A549 treated with dexamethasone at 1 μM for 4 hours (cell line): ENCODE measurements at places on chromosomes 2 and 18. TPM values are rescaled to one million over a fixed set of nuclear protein-coding genes. Genes with fewer than 3 reads are reported as not detected.

Gene TGFA
- total RNA-seq = 4.4 to 8.2 TPM (median 4.9 TPM) in 5 replicates

Gene MAP3K19
- total RNA-seq = not detected in 5 replicates

Gene KIAA2012
- total RNA-seq = not detected in 5 replicates

Gene KCTD1
- total RNA-seq = 32.9 to 44.0 TPM (median 40.8 TPM) in 5 replicates

Gene ERFE
- 4.8 to 7.9 TPM (median 7.4 TPM) in 5 replicates for total RNA-seq

Gene PRKAG3
- total RNA-seq = 0.04 TPM in 1 of 5 replicates, not detected in the others

Gene DYSF
- 0.62 to 0.93 TPM (median 0.75 TPM) in 5 replicates for total RNA-seq

Gene C2orf80
- total RNA-seq = not detected in 5 replicates

Gene CERKL
- 0.18 to 0.35 TPM (median 0.27 TPM) in 5 replicates for total RNA-seq

Gene GREB1L
- total RNA-seq = 3.5 to 7.5 TPM (median 5.3 TPM) in 5 replicates

Gene SOX11
- total RNA-seq = not detected in 5 replicates

Gene C2orf81
- total RNA-seq = 3.3 to 3.7 TPM (median 3.6 TPM) in 5 replicates

Gene LYPD6B
- total RNA-seq = 0.07 TPM in 1 of 5 replicates, not detected in the others
